ENCODE measurements at places on chromosomes 11 and 22.

DNA sequence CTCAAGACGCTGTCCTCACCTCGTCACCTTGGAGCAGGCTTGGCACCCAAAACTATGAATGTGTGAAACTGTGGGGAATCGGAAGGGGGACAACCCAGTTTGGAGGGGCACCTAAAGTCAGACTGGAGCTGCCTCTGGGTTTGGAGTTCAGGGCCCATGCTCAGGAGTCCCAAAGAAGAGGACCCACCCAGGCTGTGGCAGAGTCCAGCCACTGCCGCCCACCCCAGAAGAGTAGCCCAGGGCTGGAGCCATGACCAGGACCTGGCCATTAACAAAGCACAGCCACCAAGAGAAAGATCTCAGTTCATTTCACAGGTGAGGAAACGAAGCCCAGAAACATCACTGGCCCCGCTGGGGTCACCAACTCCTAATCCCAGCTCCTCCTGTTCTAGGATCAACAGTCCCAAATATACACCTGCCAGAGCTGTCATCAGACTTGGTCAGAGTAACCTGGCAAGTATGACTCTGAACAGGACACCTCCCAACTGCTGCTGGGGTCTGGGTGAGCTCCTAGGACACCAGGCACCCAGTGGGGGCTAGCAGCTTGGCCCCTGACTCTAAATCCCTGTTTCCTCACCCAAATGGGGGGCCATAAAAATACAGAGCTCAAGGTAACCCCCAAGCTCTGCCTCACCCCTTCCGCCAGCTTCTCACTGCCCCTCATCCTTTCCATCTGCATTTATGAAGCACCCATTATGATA, 2.7 kb downstream of the RAB3IL1 start:
- DNase-seq, result no peak

DNA sequence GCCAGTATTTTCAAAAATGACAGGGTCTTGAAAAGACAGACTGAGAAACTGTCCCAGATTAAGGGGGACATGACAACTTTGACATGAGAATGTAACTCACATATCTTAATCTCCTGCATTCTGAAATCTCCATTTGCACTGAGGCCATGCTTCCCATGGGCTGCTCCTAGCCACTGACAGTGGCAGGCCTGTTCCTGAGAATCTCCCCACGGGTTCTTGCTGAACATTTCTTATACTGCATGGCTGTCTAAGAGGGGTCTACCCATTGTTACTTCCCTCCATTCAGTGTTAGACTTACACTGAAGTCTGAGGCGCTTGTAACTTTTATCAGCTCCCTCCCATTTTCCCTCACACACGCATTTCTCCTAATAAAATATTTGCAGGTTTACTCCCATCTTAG, 1.5 kb downstream of the CEP295 start:
- DNase-seq, result no peak

DNA sequence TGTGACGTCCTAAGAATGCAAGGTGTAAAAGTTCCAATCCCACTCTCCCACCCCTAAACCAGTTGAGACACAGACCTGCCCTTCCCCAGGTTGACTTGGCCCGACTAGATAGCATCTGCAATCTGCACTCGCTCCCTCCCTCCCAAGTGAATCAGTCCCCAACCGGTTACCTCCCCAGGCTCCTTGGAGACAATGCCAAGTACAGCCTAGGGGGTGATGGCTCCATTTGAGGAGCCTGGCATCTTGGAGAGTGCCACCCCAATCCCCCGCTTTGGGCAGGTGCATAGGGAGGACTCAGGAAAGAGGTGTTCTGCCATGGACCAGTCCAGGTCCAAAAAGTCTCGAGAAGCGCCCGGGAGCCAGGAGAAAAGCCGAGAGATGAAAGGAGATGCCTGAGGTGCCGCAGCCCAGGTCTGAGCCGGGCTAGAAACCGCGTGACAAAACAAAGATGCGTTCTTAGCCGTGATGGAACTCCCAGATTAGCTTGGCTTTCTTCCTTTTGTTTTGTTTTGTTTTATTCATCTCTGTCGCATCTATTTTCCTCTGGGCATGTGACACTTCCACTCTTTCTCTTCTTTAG, 18.7 kb upstream of the SNX32 start:
- no peak for DNase-seq

GRCh38 chr11:282630-283360, 4.6 kb downstream of the NLRP6 start:
- DNase-seq, result no peak

- no peak for DNase-seq
Observed at GRCh38 chr11:11500744-11501487, 120.9 kb downstream of the GALNT18 start.
